ENCODE measurements at places on chromosomes 11 and 22.

DNA sequence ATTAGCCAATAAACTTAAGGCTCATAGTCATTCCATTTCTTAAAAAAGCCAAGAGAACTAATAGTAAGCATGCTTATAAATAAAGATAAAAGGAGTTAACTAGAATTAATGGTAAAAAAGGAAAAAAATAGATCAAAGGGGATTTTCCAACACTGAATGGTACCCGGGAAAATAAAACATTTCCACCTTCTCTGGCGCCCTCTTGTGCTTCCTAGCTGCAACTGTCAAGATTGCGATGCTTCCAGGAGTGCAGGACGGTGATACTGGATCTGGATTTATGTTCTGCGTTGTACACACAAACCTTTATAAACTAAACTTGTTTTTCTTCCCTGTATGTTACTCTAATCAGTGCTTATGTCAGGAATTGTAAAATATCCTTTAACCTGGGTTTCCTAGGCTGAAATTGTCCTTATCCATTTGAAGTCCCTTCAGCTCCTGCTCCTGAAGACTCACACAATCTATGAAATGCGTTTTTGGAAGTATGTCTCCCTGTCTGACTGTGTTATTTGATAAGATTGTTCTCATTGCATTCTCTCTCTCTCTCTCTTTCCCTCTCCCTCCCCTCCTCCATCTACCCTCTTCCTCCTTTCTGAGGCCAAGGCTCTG lies 9.6 kb upstream of the HTATIP2 start:
- peak; percentile 52 for DNase-seq

GRCh38 chr11:120759046-120759445 lies 247.5 kb downstream of the GRIK4 start:
- DNase-seq, result no peak

DNA sequence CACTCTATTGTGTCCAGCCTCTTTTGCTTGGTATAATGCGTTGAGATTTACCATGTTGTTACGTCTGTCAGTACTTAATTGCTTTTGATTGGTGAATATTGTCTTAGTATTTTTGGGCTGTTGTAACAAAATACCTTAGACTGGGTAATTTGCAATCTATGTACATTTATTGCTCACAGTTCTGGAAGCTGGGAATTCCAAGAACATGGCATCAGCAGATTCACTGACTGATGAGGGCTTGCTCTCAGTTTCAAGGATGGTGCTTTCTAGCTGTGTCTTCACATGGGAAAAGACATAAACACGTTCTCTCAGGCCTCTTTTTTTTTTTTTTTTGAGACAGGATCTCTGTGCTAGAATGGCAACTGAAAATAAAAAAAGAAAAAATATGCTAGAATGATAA lies 46.7 kb upstream of the INCENP start:
- no peak for DNase-seq

GRCh38 chr22:28541137-28541536 lies 138.5 kb downstream of the TTC28 start:
- DNase-seq, result no peak

GRCh38 chr22:32326647-32327046 lies 31.0 kb upstream of the RFPL3 start:
- no peak for DNase-seq

- no peak for DNase-seq
These were observed 60.3 kb upstream of the PRODH start for GRCh38 chr22:18996376-18996900.

DNA sequence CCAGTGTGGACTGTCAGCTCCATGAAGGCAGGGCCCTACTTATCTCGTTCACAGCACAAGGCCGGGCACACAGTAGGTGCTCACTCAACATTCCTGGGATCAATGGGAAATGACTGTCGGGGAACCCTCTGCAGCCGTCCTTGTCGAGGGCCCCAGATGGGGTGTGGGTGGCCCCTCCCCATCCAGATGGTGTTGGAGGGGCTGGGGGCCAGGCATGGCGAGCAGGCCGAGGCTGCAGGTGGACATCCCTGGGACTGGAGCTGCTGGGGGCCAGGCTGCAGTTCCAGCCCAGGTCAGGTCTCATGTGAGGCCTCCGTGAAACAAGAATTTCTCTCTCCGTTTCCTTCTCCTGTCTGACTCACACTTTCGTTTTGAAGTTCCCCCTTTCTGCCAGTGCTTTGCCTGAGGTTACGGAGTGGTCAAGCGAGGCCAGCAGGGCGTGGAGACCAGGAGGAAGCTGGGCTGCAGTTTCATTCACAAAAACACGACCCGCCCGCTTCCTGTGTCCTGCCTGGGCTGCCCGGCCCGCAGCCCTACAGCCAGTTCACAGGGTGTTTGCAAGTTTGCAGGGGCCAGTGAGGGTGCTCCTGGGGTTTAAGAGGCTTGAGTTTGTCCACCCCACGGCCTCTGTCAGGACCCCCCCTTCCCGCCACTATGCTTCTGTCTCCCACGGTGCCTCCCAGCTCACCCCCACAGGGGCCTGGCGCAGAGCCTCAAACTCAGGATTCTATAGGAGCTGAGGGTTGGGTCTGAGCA lies 4.5 kb downstream of the MYEOV start:
- peak; percentile 75 for DNase-seq

DNA sequence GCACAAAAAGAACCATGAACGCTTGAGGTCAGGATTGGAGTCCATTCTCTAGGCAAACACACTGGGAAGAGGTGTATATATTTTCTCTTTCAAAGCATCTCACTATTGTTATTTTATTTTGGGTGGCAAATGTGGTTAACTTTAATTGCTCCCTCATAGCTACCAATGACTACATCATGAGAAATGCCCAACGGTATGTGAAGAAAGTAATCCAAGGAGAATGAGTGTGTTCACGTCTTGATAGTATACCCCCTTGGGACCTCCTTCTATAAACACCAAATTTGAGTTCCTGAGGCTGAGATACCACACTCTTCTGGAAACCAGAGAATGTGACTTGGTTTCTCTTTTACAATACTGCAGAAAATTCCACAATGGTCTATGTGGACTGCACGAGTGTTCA lies 15.8 kb downstream of the OR8D1 start:
- DNase-seq, result no peak

DNA sequence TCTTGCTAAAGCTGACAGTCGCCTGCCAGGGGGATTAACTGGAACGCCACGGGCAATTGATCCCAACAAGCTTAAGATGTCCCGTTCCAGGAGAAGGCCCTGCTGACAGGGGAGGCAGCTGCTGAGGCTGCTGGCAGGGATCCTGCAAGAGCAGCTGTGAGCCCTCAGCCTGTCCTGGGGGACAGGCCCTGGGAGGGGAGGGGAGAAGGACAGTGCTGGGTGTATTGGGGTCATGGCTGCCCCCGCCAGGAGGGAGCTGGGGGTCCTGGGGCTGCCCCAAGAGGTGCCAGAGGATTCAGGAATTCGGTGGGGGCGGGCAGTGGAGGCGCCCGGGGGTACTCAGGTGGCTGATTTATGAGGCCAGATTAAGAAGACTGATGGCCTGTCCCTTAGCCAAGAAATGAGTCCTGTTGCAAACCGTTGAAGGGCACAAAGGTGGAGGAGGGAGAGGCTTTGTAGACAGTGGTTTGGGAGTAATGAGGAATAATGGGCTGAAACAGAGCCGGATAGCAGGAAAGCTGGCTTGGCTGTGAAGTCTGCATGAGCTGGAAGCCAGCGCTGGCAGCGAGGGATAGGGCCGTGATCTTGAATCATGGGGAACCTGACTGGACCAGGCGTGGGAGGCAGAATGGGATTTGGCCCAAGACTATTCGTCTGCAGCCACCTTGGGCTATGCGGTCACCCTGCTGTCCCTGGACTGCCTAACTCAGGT lies 133.5 kb downstream of the CACNA1I start:
- DNase-seq, result no peak

DNA sequence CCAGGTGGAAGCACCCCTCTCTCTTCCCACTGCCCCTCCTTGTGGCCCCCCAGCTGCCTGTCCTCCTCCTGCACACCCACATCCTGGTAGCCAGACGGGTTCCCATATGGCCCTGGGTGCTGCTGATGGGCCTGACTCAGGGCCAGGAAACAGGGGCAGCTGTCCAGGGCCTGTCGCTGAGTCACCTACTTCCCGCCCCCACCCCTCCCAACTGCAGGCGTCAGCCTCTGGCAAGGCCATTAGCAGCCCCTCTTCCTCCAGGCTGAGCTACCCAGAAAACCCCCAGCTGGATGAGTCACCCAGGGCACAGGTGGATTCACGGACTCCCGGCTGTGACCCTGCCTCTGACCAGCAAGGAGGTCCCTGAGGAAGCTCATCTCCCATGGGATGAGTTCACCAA lies 6.9 kb upstream of the GAL start:
- no peak for DNase-seq

GRCh38 chr11:113876798-113877669 lies 1.7 kb upstream of the USP28 start:
- DNase-seq, result no peak

- no peak for DNase-seq
These were observed 50.7 kb downstream of the ZNRF3 start for GRCh38 chr22:28934026-28934425.

DNA sequence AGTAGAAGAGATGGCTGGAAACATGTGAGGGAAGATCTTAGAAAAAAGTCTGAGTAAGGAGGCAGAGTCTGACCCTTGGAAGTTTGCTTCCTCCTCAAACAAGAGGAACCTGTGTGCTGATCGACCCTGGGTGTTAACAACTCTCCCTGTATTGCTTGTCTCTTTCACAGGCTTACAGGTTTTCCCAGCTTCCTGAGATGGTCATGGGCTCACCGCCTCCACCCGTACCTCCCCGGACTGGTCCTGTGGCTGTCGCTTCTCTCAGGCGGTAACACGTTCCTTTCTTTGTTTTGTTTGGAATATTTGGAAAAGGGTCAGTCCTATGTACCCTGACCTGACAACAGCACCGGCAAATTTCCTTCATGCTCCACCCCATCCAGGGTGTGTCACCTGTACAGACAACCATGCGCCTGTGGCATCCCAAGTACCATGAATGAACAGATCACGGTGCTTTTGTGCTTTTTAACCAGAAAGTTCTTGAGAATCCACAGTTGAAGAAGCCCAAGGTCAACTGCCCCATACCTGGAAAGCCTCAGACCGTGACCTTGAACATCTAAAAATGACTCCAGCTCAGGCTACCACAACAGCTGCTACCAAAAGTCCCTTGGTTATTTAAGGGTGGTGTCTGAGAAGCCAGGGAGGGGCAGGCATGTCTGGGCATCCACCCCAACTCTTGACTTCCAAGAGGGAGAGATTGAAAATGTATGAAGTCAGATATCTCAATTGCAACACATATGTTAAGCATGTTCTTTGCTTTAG lies 44.6 kb downstream of the C11orf91 start:
- DNase-seq, result no peak

GRCh38 chr22:45435544-45436139 lies 22.1 kb downstream of the RIBC2 start:
- DNase-seq, result peak; percentile 89

- DNase-seq, result peak; percentile 63
These were observed 47.7 kb downstream of the AMOTL1 start for GRCh38 chr11:94815705-94816344.

GRCh38 chr11:94739331-94739730 lies 28.8 kb upstream of the AMOTL1 start:
- no peak for DNase-seq

DNA sequence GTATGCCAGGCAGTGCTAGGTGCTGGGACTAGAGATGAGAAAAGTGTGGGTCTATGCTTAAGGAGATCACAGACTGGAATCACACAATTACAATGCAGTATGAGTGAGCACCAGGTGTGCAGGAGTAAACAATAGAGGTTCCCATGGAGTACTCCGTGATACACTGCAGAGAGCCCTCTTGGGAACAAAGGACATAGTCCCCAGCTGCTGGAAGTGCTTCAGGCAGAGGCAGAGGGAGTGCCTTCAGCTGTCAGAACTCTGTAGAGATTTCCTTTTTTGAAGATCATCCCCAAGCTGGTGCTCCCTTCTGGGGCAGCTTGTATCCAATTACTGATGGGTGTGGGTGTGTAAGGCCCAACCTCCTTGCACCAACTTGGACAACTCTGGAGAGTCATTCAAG lies 143.5 kb upstream of the PLET1 start:
- no peak for DNase-seq

- no peak for DNase-seq
These were observed 92.3 kb upstream of the PAX6 start for GRCh38 chr11:31903225-31904074.

GRCh38 chr11:20089796-20090653 lies 70.2 kb downstream of the DBX1 start:
- DNase-seq, result peak; percentile 35

DNA sequence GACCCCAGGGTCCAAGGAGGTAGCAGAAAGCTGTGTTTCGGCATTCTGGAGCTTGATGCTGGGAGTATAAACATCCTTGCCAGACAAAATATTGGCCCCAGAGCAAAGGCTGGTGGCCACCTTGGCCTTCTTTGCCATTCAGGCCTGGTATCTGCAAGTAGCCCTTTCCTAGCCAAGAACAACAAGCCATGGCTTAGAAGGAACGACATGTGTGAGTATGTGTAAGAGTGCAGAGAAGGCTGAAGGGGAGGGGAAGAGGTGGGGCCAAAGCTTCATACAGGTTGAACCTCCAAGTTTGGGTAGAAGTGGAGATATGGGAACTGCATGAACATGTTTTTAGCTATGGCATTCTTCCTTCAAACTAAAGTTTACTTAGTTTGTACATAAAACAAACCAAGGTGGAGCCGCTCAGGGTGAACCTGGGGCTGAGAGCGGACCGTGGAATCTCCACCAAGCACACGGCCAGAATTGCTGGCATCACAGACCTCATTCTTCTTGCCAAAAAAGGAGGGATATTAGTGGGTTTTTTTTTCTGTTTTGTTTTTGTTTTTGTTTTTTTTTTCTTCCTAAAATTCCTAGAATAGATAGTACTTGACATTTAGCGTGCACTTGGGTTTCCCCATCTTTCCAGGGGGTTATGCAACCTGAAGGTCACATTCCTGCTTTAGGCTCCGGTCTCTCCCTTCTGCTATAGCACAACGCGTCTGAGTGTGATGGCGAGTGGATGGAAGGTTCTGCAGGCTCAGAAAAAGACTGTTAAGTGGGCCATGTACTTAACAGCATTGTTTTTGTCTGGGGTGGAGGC lies 70.9 kb downstream of the ADAMTS15 start:
- DNase-seq, result no peak

DNA sequence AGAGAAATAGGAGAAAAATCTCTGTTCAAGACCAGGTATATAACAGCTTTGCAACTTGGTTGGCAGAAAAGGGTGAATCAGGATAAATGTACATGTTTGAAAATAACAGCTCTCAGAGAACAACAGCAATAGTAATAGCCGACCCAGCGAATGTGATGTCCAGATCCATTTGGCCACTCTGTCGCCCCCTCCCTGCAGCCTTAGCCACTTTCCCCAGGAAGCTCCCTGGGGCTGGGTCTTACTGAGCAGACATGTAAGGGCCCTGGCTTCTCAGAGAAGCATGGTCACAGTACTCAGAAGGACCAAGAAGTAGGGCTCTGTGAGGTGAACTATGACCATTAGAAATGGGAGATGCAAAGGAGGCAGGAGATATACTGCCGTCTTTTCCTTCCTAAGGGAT lies 154.1 kb upstream of the SNX19 start:
- no peak for DNase-seq

GRCh38 chr22:17436981-17437412 lies 67.7 kb downstream of the CECR2 start:
- DNase-seq, result no peak

- no peak for DNase-seq
These were observed 29.8 kb upstream of the PPP6R3 start for GRCh38 chr11:68430801-68431200.

All from Caco-2 (cell line).